ENCODE measurements at places on chromosomes 16 and 17.
A peak's percentile ranks its signal among the peaks of the same experiment; 100 is the strongest.

DNA sequence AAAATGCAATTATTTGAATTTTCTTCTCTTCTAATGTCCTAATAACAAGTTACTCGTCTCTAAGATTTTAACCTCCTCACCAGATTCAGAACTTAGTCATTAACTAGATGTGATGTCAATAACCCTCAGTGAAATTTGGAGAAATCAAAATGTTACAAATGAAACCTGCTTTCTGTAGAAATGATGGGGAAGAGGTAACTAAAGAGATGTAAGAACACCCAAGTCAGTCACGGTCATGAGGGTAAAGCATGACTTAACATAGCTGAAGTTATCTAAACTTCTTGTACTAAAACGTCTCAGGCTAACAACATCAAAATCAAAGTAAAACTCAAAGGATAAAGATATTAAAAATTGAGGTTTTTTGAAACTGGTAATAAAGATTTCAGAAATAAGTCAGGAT, 9.7 kb downstream of the RNFT1 start:
- DNase-seq = no peak

GRCh38 chr16:85860413-85861094, 38.4 kb upstream of the IRF8 start:
- DNase-seq = no peak

DNA sequence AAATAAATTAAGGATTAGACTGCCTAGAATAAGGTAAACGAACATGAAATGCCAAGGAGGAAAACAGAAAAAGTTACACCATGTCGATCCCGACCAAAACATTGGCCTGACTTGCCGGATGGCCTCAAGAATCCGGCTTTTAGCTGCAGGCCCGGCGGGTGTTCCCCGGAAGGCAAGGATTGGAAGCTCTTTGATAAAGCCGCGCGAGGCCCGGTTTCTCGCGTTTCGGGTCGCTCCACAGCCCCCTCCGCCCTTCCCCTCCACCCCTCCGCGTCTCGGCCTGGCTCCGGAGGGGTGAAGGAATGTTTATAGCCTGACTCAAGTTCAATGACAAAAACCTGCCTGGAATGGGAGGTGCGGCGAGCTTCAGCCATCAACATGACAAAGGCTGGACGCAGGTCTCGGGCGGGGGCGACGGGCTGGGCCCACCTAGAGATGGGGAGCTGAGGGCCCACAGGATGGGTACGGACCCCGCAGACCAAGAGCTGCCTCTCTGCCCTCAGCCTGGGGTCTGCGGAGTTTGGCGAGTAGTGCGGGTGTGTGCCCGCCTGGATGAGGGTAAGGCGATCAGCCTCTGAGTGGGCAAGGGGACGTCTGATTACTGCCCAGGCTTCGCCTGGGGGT, 2.6 kb downstream of the PRAC1 start:
- DNase-seq = peak; percentile 65

- peak; percentile 66 for DNase-seq
Measured at GRCh38 chr17:56440419-56440818, 153.1 kb upstream of the NOG start.

DNA sequence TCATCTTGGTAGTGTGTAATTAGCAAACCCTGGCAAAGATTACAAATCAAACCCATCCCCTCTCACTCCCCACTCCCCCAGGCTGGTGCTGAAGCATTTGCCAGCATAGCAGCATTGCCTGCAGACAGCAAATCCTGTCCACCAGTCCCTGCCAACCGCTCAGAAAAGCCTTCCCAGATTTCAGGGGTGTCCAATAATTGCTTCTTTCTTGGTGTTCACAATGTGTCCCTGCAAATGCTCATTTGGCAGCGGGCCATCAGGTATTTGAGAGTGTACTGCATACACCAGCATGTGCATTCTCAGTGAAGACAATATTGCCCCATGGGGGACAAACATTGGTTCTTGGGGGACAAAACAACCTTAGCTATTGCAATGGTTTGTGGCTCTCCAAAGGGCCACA, 28.2 kb downstream of the ORC6 start:
- no peak for DNase-seq

DNA sequence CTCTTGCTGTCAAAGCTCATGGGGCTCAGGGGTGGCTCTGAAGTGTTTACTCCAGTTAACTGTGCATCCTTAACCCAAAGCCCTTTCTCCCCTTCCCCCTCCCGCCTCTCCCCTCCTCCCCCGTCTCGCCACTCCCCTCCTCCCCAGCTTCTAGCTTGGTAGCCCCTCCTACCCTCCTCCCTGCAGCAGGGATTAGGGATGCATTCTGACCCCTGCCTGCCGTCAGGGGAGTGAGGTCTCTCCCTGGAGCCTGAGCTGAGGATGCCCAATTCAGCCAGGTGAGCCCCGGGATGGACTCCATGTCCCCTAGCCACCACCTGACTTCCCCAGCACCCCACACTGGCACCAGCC, 1.6 kb downstream of the HS3ST6 start:
- DNase-seq = no peak
